Anterior cingulate cortex (tissue), 58 donors: ENCODE measurements at places on chromosomes 11 and 22.

DNA sequence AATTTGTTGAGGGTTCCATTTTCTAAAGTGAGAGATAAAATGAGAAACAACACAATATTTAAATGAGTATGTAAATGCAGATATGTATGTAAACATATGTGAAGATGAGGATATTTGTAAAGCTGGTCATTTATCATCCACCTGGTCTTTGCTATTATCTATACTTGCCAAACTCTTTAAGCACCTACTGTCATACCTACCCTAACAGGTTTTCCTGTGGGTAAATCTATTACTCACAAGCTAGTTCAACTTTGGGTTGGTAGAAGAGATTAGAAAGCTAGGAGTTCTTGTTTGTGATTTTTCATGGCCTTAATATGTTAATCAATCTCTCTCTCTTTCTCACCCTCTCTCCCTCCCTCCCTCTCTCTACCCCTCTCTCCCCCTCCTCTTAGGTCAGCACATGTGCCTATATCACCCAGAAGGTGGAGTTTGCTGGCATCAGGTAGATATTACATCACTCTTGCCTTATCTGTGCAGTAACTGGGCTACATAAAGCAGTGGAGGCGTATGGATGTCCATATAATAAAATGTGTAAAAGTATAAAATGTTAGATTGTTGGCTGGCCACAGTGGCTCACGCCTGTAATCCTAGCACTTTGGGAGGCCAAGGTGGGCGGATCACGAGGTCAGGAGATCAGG is 14.7 kb downstream of the DEPDC5 start:
- DNase-seq = no peak

GRCh38 chr11:3627291-3627690 is 14.5 kb downstream of the ART5 start:
- DNase-seq = no peak

GRCh38 chr22:32837803-32838202 is 36.3 kb downstream of the TIMP3 start:
- DNase-seq = no peak

GRCh38 chr11:117483372-117483771 is 155.7 kb downstream of the CEP164 start:
- DNase-seq = no peak

- no peak for DNase-seq
These were observed 86.5 kb upstream of the MYO18B start for GRCh38 chr22:25655371-25655935.

DNA sequence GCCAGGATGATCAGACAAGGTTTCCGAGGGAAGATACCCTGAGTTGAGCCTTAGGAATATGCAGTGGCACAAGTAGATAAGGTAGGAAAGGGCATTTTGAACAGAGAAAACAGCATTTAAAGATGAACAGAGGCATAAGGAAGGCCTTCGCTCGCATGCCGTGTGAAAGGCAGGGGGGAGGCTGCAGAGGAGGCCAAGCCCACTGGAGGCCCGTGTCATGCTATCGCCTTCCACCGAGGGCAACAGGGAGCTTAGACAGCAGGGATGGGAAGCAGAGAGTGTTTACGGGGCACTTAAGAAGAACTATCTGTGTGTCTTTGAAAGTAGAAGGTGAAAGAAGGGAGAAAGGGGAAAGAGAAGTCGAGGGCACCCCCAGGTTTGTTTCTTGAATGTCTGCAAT is 148.3 kb downstream of the PKNOX2 start:
- DNase-seq = no peak

DNA sequence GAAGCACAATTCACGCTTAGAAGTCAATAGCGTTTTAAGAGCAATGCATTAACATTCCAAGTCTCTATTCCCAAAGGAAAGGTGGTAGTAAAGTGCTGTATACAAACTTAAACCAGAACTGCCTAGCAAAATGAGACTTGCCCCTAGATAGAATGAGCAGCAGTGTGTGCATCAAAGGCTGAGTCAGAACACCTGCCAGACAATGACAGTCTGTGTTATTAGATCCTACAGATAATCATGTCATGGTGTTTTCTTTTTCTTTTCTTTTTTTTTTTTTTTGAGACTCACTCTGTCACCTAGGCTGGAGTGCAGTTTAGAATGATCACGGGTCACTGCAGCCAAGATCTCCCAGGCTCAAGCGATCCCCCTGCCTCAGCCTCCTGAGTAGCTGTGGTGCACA is 1.6 kb downstream of the RTCB start:
- DNase-seq = no peak

- no peak for DNase-seq
These were observed 338.7 kb downstream of the BRD1 start for GRCh38 chr22:49488943-49489342.

DNA sequence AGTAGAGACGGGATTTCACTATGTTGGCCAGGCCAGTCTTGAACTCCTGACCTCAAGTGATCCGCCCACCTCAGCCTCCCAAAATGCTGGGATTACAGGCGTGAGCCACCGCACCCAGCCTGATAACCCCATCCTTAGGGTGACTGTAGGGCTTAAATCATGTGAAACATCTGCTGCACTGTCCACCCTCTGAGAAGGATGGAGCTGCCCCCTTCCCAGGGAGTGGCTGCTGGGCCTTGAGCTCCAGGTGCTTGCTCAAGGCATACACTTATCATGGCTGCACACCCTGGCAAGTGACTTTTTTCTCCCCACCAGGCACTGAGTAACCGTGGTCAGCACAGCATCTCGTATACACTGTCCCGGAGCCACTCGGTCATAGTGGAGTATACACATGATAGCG is 5.3 kb downstream of the PELI3 start:
- DNase-seq = no peak

- no peak for DNase-seq
These were observed 17.7 kb upstream of the CCDC134 start for GRCh38 chr22:41782751-41783150.
